ENCODE measurements at places on chromosomes 11 and 22.

- no peak for DNase-seq
These were observed 12.3 kb downstream of the RELT start for GRCh38 chr11:73388265-73389133.

DNA sequence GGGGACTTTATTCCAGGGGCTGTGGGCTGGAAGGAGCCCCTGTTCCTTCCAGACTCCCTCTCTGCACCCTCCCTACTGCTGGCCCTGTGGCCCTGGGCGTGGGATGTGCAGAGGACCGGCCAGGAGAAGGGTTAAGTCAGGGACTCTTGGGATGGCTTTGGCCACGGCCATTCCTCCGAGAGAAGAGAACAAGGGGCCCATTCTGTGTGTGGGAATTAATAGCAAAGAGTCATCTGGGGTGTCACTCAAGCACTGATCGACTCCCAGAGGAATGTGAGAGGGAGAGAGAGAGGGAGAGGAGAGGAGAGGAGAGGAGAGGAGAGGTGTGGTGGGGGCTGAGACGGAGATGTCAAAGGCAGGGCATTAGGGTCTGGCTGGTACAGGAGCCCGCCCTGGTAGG, 14.2 kb upstream of the SOX10 start:
- no peak for DNase-seq

DNA sequence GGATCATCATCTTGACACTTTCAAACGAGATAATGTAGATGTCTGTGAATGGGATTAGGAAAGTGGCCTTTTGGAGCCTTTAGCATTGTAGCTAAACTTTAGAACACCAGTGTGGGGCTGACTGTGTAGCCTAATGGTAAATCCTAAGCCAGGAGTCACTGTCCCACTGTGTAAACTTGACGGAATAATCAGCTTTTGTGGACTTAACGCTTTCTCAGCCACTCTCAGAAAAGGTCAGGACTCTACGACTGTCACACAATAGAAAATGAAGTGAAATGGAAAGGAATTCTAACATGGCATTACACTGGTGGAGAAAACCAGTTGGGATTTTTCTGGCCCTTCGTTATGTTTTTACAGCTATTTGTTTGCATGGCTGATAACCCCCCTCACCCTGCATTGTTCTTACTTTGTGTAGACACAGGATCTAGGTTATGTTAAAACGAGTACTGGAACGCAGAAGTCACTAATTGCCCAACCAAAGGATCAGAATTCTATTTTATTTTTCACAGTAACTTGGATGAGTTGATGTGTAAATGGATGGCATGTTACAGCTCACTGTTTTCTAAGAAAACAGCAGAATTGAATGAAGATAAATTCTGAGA, 22.0 kb upstream of the GRAMD1B start:
- DNase-seq = no peak

DNA sequence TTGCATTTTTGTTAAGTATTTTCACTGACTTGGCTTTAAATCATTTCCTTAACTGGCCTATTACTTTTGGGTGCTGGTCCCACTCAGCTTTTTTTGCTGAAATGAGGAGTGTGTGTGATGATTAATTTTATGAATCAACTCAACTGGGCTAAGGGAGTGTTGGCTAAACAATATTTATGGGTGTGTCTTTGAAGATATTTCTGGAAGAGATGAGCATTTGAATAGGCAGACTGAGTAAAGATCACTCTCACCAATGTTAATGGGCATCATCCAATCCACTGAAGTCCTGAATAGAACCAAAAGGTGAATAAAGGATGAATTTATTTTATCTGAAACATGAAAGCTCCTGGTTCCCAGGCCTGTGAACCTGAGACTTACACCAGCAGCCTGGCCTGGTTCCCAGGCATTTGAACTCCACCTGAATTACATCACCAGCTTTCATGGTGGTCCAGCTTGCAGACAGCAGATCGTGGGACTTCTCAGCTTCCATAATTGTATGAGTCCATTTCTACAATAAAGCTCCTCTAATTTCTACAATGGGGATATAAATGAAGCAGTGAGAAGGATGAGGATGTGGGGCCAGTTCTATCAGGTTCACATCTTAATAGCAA, 241.3 kb upstream of the ZC3H12C start:
- no peak for DNase-seq

DNA sequence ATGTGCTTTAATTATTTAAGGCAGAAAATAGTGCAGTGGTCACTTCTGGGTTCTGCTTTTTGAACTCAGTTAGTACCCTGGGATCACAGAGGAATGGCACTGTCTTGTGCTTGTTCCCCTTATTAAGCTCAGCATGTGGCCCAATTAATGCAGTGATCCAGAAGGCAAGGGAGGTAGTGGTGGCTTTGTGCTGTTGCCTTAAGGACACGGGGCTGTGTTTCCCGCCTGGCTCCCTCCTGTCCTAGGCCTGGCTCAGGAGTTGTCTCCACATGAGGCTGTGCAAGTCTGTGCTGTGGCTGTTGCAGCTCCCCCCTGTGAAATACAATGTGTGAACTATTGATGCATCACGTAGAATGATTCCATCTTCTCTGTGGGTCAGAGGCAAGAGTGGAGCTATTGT, 49.2 kb upstream of the CABP7 start:
- DNase-seq = no peak

DNA sequence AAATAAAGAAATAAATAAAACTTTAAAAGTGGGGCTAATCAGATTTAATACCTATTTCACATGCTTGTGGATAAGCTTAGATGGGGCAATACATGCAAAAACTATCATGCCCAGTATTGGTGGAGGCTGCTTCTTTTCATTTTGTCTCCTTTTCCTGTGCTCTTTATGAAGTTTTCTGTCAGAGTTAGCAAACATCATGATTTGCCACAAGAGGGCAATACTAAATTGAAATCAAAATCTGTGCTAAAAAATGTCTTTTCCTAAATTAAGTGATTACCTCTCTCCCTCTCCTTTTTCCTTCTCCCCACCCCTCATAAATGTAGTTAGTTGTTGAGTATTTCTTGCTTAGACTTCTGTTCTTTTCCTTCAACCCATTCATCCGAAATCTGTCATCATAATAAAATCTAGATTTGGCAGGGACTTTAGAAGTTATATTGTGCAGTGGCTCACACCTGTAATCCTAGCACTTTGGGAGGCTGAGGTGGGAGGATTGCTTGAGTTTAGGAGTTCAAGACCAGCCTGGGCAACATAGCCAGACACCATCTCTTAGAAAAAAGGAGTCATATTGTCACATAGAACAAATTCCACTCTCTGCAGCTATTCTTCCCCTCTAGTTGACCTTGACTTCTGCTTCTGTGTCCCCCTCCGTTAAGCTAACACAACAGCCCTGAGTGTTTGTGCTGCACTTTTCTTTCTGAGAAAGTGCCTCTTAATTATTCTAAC, 4.7 kb upstream of the ARHGAP42 start:
- no peak for DNase-seq

- DNase-seq = no peak
These were observed 38.9 kb downstream of the LIMK2 start for GRCh38 chr22:31250740-31251600.

GRCh38 chr11:121329781-121330395, 37.3 kb downstream of the SC5D start:
- no peak for DNase-seq

- no peak for DNase-seq
These were observed 44.8 kb downstream of the MMP20 start for GRCh38 chr11:102580185-102580951.

DNA sequence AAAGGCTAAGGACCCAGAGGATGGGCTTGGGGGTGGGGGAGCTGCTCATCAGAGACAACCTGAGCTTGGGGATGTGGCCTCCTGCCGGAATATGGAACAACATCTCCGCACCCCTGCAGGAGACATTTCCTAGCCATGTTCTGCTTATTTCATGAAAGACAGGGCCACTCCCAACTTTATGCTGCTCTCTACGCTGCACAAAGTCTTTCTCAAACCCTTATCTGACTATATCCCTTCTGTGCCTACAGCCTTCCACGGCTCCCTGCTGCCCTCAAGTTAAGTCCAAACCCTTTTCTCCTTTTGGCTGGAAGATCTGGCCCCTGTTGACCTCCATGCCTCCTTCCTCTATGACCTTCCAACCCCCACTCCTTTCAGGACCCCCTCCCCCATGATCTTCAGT, 562.0 kb downstream of the MN1 start:
- DNase-seq = no peak

DNA sequence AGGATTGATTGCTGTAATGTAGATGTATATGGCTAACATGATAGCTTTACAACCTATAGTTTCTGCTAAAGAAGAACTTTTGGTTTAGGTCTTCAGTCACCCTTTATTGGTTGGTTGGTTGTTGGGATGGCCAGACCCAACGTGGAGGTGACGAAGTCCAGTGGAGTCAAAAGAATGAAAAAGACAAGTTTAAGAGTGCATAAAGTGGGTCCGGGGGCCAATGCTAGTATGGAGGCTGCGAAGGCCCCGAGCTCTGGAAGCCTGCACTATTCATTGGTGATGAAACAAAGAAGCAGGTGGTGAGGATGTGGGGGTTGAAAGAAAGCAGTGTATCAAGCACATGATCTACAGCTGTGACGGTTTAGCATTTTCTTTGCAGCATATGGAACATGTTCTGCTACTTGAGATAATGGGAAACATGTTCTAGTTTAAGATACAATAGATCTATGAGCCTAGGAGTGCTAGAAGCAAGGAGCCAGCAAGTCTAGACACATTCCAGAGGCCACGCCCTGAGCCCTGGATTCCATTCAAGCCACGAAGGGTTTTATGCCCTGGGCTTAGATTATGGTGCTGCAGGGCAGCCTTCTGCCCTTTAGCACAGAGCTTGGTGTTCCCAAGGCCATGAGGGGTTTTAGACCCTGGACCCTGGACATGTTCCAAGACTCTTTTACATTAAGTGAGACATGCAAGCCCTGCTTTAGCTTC, 6.3 kb downstream of the TCP11L1 start:
- no peak for DNase-seq

DNA sequence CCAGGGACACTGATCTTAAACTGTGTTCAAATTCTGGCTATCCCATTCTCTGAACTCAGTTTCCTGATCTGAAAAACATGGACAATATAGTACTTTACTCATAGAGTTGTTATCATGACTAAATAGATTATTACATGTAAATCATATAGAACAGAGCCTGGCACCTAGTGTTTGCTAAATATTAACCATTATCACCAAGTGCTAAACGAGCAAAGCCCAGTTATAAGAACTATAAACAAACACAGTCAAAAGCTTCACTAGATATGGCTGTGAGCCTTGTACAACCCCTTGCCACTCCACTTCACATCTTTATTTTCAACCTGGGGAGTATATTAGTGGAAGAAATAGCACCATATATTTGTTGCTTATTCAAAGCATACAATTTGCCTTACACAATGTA, 338.9 kb upstream of the CADM1 start:
- no peak for DNase-seq

DNA sequence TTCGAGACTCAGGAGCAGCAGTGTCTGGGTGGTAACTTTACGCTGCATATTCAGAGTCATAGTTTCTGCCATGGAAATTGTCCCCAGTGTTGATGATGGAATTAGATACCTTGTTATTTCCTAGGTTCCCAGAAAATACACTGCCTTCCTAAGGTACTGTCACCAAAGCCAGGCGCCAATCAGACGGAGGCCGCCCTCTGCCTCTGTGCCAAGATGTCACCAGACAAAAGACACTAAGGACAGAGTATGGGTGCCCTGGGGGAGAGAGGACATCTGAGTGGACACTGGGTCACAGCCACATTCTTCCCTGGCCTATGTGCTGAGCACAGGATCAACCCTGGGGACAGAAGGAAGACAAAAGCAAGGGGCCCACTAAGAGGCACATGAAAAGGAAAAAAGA, 11.2 kb downstream of the PLA2G6 start:
- DNase-seq = no peak

GRCh38 chr11:108647387-108647700, 17.5 kb upstream of the DDX10 start:
- DNase-seq = no peak

DNA sequence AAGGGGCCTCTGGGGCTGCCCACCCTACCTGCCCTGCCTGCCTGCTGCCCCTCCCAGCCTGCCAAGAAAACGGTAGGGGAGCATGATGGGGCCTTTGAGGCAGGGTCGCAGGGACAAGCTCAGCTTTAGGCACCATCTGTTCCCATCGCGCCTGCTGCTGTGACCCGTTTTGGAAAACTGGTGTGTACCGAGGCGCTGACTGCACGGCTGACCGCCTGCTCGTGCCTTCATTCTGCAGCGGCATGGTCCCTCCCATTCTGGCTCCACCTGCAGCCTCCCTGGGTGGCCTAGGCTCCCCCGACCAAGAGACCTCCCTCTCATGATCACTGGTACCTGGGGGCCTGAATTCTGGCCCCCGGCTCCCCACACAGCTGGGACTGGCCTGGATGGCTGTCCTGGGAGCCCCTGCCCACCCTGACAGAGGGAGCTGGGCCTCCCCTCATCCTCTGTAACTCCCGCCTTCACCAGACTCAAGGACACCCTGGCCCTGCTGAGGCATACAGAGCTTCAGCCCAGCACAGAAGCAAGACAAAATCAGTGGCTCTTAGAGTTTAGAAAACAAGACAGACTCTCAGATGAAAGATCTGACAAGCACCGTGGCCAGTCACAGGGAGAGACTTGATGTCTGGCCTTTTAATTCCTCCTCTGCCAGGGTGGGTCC, 6.5 kb upstream of the MYRF start:
- DNase-seq = no peak

- no peak for DNase-seq
These were observed 14.0 kb downstream of the IGLL1 start for GRCh38 chr22:23565915-23566704.

- no peak for DNase-seq
These were observed 909.0 kb downstream of the BRD1 start for GRCh38 chr22:48918585-48919186.

GRCh38 chr11:42674436-42674835, 637.4 kb upstream of the API5 start:
- no peak for DNase-seq

GRCh38 chr22:37626144-37626543, 13.3 kb upstream of the SH3BP1 start:
- DNase-seq = no peak

- no peak for DNase-seq
These were observed 13.1 kb upstream of the LYVE1 start for GRCh38 chr11:10581481-10582019.

GRCh38 chr11:131533149-131533548, 162.7 kb downstream of the NTM start:
- no peak for DNase-seq

- DNase-seq = no peak
These were observed 63.4 kb downstream of the GRAMD1B start for GRCh38 chr11:123493349-123494063.

All from BJ (cell line).